Astrocyte (in vitro differentiated cells and primary cell): ENCODE measurements at places on chromosomes 5 and 9. TPM values are rescaled to one million over a fixed set of nuclear protein-coding genes. Genes with fewer than 3 reads are reported as not detected.

- H3K27me3 ChIP-seq, result no peaks in the 10 kb centered on the region
- peak overlapping the region; percentile 89 for H3K4me3 ChIP-seq
- no peak for DNase-seq
Measured at GRCh38 chr5:115542086-115542485, 2.5 kb downstream of the FEM1C start.

Gene ADAMTS13
- total RNA-seq, result 5.6 and 7.3 TPM in 2 replicates

- DNase-seq, result no peak
- H3K27ac ChIP-seq, result peak overlapping the region; percentile 99
- peaks cover 58% of the 10 kb centered on the region for H3K4me1 ChIP-seq
- H3K4me3 ChIP-seq, result peak overlapping the region; percentile 20
Measured at GRCh38 chr9:130845254-130845653, 10.2 kb downstream of the ABL1 start.

DNA sequence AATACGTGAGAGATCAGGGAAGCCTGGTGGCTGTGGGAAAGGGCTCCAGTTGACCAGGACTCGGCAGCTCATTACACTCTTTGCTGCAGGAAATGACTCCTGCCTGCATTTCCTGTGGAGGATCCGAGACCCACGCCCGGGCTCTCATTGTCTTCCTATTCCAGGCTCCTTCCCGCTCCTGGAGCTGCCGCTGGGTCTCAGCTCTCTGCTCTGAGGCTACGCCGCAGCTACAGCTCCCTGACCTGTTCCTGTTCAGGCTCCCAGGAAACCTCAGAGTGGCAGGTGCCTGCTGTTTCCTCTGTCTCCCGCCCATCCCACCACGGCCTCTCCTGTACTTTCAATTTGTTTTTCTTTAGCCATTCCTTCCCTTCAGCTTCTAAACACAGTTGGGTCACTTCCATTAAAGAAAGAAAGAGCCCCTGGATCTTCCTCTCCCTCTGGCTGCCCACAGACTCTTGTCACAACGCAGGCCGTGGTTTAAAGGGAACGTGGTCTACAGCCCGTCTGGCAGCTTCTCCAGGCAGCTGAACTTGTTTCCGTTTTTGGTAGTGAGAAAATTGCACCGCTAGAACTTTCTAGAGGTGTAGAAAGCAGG is 71.5 kb downstream of the IL6ST start:
- H3K4me3 ChIP-seq, result peak overlapping the region; percentile 34
- no peaks in the 10 kb centered on the region for H3K27me3 ChIP-seq
- no peaks in the 10 kb centered on the region for H3K4me1 ChIP-seq
- no peaks in the 10 kb centered on the region for H3K36me3 ChIP-seq
- DNase-seq, result no peak
- no peak overlapping the region for H3K27ac ChIP-seq

GRCh38 chr5:68216245-68217046 is 890 bp downstream of the PIK3R1 start:
- peaks cover 7% of the 10 kb centered on the region for H3K4me1 ChIP-seq
- H3K27ac ChIP-seq, result peak overlapping the region; percentile 72
- H3K4me3 ChIP-seq, result peak overlapping the region; percentile 86
- H3K36me3 ChIP-seq, result no peaks in the 10 kb centered on the region
- peak; percentile 22 for DNase-seq
- no peaks in the 10 kb centered on the region for H3K27me3 ChIP-seq

Gene SH3PXD2B
- total RNA-seq, result 66.0 and 70.4 TPM in 2 replicates

- H3K4me3 ChIP-seq, result peak within 1 kb of the TSS; percentile 64
- DNase-seq, result no peak
- peaks cover 27% of the 10 kb centered on the region for H3K4me1 ChIP-seq
- H3K36me3 ChIP-seq, result peaks cover 6% of the 10 kb centered on the region
Measured at GRCh38 chr9:120876842-120877240, at the start of gene PHF19. Gene PHF19 (minus strand): TSS chr9:120877188. CDS start chr9:120874741, 2,447 bp downstream.

GRCh38 chr9:74865177-74865576 is 22.5 kb downstream of the TRPM6 start:
- no peak overlapping the region for H3K4me3 ChIP-seq
- no peak for DNase-seq
- no peaks in the 10 kb centered on the region for H3K4me1 ChIP-seq
- no peaks in the 10 kb centered on the region for H3K27me3 ChIP-seq
- H3K27ac ChIP-seq, result no peak overlapping the region

Gene INSYN2B
- total RNA-seq, result 0.10 and 0.36 TPM in 2 replicates

GRCh38 chr5:150000990-150001659 is 586 bp downstream of the HMGXB3 start:
- H3K36me3 ChIP-seq, result peaks cover 12% of the 10 kb centered on the region
- peak; percentile 34 for DNase-seq
- peak overlapping the region; percentile 86 for H3K4me3 ChIP-seq
- H3K27me3 ChIP-seq, result no peaks in the 10 kb centered on the region
